ENCODE measurements at places on chromosomes 6 and 20.

- no peak for DNase-seq
Observed at GRCh38 chr20:60804240-60804917, 447.7 kb upstream of the CDH4 start.

GRCh38 chr6:4018924-4019236 lies 60.1 kb downstream of the FAM217A start:
- DNase-seq, result no peak

- DNase-seq, result no peak
Observed at GRCh38 chr20:47960277-47960676, 175.0 kb upstream of the SULF2 start.

GRCh38 chr6:96075826-96076225 lies 60.1 kb downstream of the FUT9 start:
- DNase-seq, result no peak

- no peak for DNase-seq
Observed at GRCh38 chr6:154986787-154987235, 8.3 kb upstream of the TIAM2 start.

GRCh38 chr20:48419173-48419572 lies 408.6 kb downstream of the PREX1 start:
- DNase-seq, result no peak

DNA sequence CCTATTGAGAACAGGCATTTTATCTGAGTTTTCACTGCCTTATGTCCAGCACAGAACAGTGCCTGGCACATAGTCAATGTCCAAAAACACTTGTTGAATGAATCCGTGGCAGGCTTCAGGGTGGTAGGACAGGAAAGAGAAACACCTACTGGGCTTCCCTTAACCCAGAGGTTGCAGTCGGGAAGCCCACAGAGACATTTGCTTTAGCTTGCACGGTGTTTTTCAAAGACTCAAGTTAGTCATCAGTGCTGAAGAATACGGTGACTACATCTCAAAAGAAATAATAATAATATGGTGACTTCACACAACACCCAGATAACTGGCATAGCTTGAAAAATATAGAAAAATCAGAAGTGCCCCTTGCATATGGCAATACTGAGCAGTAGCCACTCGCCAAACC lies 160.4 kb downstream of the CD83 start:
- no peak for DNase-seq

DNA sequence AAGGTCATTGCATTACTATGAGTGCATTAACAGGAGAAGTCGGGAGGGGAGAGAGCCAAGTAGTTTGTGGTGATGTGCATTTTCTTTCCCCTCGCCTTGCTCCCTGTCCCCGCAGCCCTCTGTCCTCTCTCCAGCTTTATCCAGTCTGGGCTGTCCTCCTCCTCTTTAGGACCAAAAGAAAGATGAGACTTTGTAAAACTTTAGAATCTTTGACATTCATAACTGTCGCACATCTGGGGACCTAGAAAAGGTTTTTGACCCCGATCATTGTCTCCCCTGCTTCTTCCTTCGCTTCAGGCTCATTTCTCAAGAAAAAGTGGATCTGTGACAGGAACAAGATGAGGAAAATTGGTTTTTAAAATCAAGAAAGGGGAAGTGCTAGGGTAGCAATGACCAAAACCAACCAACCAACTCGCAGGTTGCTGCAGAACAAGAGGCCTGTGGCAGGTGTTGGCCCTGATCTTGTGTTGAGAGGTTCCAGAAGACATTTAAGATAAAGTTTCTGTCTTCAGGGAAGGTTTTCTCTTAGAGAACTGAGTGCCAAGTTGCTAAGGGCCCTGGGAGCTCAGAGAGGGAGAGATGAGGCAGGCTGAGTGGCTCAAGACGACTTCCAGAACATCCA lies 17.6 kb downstream of the SYTL3 start:
- DNase-seq, result no peak

DNA sequence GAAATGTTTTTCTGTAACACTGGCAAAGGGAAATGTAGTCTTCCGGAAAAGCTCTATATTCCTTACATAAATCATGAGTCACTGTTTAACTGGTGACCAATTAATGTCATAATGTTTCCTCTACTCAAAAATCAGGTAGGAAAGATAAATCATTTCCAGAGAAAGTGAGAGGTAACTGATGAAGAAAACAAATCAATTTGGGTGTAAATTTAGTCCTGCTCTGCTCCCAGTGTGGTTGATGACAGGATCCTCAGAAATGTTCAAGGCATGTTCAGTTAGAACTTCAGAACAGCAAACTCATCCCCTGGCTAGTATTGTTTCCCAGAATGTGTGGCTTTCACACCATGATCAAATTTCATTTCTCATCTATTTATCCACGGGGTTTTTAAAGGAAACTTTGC lies 38.8 kb upstream of the SPACA1 start:
- DNase-seq, result no peak

DNA sequence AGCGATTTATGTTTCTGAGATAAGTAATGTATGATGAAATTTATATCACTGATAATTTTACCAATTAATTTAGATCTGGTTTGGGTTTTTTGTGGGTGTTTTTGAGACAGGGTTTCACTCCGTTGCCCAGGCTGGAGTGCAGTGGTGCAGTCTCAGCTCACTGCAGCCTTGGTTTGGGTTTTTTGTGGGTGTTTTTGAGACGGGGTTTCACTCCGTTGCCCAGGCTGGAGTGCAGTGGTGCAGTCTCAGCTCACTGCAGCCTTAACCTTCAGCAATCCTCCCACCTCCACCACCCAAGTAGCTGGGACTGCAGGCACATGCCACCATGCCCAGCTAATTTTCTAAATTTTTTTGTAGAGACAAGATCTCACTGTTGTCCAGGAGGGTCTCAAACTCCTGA lies 13.0 kb downstream of the MRS2 start:
- DNase-seq, result no peak

GRCh38 chr20:13778827-13779226 lies 5.9 kb downstream of the ESF1 start:
- DNase-seq, result no peak

DNA sequence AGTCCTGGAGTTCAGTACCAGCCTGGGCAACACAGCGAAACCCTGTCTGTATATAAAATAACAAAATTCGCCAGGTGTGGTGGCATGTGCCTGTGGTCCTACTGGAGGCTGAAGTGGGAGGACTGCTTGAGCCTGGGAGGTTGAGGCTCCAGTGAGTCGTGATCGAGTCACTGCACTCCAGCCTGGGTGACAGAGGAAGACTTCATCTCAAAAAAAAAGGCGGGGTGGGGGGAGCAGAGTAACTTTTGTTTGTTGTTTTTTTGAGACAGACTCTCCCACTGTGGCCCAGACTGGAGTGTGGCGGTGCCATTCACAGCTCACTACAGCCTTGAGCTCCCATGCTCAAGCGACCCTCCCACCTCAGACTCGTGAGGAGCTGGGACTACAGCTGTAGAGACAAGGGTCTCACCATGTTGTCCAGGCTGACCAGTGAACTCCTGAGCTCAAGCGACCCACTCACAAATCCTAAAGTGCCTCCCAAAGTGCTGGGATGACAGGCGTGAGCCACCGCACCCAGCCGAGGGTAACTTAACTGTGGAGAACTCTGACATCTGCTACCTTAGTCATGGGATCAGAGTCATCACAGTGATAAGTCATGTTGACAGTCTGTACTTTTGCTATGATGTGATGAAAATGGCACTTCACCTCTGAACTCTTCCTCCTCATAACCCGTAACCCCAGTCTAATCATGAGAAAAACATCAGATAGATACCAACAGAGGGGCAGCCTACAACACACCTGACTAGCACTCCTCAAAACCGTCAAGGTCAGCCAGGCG lies 16.5 kb downstream of the PEDS1 start:
- no peak for DNase-seq

DNA sequence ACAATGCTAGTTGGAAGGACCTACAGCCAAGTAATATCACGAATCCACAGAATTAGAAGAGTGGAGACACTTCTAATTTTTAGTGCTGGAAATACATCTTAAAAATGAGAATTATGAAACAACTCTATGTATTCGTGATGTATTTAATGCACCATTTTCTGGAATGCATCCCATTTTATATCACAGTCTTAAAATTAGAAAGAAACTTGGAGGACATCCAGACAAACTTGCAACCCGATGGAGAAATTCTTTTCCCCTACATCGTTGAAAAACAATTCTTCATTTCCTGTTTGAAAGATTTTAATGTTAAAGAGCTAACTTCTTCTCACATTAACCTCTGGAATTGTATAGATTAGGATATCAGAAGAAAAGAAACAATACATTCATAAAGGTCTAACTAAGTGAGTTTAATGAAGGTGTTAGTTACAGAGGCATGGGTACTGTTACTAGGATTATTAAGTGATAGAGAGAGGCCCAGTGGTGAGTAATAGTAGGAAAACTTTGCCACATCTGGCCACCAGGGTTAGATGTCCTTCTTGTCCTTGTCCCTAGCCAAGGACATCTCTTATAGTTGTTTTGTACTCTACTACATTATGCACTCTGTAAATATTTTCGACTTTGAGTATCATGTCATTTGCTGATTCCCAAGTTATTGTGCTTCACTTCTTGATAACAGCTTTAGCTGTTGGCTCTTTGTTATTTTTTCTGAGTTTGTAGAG lies 502.4 kb upstream of the PTCHD4 start:
- no peak for DNase-seq

- no peak for DNase-seq
Observed at GRCh38 chr6:40692337-40692736, 105.2 kb upstream of the LRFN2 start.

DNA sequence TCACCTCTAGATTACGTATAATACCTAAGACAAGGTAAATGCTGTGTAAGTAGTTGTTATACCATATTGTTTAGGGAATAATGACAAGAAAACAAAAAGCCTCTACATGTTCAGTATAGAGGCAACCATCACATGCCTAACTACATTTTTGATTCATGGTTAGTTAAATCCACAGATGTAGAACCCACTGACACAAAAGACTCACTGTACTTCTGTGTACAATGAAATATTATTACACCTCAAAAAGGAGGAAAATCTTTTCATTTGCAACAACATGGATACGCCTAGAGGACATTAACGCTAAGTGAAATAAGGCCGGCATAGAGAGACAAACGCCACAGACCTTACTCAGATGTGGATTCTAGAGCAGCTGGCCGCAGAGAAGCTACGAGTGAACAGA lies 50.5 kb downstream of the NINL start:
- DNase-seq, result no peak

- no peak for DNase-seq
Observed at GRCh38 chr6:80622641-80623040, 516.2 kb downstream of the BCKDHB start.

GRCh38 chr6:9699888-9700287 lies 715.0 kb downstream of the TFAP2A start:
- DNase-seq, result no peak

- DNase-seq, result no peak
Observed at GRCh38 chr6:6880745-6881437, 226.9 kb upstream of the RREB1 start.

DNA sequence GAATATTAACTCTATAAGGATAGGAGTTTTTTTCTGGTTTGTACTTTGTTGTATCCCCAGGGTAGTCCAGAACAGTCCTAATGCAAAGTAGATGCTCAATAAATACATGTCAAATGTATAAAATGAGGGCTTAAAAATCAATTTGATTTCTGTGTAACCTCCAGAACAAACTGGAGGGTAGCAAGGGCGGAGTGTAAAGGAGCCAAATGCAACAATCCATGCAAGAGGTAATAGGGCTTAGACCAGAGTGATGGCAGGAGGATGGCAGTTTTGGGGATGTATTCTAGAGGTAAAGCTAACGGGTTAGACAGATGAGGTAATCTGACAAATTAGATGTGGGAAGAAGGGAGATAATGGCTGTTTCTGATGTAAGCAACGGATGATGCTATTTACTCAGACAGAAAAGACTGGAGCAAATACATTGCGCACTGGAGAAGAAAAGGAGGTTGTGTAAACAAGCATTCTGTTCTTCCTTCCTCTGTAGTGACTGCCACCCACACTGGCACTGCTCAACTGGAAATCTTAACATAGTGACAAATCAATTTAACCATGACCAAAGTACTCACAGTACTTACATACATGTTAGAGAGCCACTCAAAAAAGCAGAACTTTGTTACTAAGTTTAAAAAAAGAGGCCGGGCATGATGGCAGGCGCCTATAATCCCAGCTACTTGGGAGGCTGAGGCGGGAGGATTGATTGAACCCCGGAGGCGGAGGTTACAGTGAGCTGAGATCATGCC lies 2.0 kb downstream of the ZNF318 start:
- DNase-seq, result no peak

DNA sequence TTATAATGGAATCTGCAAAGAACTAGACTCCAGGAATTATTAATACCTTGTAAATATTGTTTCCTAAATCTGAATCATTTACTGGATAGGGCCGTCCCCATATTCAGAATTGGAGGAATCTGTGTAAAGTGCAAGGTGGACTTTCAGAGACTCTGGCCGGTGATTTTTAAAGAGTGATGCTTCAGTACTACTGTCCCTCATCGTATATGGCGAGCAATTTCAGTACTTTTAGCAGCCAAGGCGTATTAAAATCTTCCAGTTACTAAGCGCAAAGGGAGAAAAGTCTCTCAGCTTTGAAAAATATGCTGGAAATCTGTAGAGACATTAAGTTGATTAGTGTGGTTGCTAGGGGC lies 483 bp downstream of the SMIM26 start:
- DNase-seq, result no peak

GRCh38 chr6:2035826-2036709 lies 209.3 kb downstream of the GMDS start:
- DNase-seq, result no peak

DNA sequence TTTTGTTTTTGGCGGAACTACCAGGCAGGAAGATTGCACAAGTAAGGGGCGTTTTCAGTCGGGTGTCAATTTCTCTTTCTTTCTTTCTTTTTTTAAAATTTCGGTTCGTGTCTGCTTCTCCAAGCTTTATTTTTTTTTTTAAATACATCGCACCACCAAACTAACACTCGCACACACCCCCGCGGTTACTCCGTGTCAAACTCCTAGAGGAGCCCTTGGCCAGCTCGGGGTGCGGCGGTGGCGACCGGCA lies 338 bp downstream of the UTRN start:
- no peak for DNase-seq

DNA sequence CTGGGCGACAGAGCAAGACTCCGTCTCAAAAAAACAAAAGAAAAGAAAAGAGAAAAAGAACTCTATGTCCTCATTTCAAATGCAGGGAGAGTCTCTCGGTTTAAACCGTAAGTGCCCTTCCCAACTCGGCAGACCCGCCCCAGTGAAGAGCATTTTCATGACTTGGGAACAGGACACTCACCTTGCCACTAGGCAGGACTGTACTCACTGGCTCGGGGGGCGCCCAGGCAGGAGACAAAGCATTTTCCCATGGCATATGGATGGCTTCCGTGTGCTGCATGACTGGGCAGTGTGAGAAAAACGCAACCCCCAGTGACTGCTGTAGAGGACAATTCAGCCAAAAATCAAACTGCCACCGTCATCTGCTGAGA lies 23.7 kb upstream of the MRGBP start:
- no peak for DNase-seq

Measured in activated naive CD4-positive, alpha-beta T cell (primary cell).